ENCODE measurements at places on chromosomes 2 and 18. TPM values are rescaled to one million over a fixed set of nuclear protein-coding genes. Genes with fewer than 3 reads are reported as not detected.

The IL36A gene
- total RNA-seq: not detected

The SLC5A7 gene
- not detected for total RNA-seq

The TUBA4B gene
- total RNA-seq: 0.26 TPM

The ZSWIM2 gene
- total RNA-seq: not detected

The RND3 gene
- 55.6 TPM for total RNA-seq

The TUBA3D gene
- total RNA-seq: not detected

The PMS1 gene
- 6.6 TPM for total RNA-seq

The UGT1A7 gene
- total RNA-seq: 6.0 TPM

The KLHL29 gene
- total RNA-seq: 4.0 TPM

The ACTG2 gene
- total RNA-seq: 0.11 TPM

The TUBB8B gene
- total RNA-seq: not detected

The DSC1 gene
- total RNA-seq: not detected

The NPPC gene
- total RNA-seq: not detected

The SLC14A1 gene
- not detected for total RNA-seq

The KIF1A gene
- total RNA-seq: 0.62 TPM

The ACVR1C gene
- not detected for total RNA-seq

The SDC1 gene
- total RNA-seq: 184 TPM

The NT5DC4 gene
- total RNA-seq: not detected

Data from A549 treated with DMSO at 1 μM for 4 hours (cell line).